CD4-positive, alpha-beta T cell (primary cell): ENCODE measurements at places on chromosomes 7 and 10. TPM values are rescaled to one million over a fixed set of nuclear protein-coding genes. Genes with fewer than 3 reads are reported as not detected.

DNA sequence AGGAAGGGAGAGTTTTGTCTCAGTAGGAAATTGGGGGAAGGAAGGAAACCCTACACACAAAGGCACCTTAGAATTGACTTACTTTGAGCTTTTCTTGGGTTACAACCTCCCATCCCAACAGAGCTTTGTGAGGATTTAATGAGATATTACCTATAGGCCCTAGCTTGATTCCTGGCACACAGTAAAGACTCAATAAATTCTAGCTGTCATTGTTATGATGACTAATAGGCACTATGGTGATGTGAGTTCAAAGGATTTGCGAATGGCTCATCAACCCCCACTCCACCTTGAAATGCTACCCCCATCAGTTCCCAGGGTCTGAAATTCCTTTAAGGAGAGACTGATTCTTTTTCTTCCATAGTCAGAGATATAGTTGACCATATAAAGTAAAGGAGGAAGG is 67.9 kb upstream of the SMNDC1 start:
- no peak for DNase-seq

DNA sequence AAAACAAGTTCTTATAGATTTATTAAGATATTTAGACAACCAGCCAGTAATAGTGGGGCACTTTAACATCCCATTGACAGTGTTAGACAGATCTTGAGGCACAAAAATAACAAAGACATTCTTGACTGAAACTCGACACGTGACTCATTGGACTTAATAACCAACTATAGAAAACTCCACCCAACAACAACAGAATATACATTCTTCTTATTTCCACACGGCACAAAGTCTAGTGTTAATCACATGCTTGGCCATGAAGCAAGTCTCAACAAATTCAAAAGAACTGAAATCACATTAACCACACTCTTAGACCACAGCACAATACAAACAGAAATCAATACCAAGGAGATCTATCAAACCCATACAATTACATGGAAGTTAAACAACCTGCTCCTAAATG is 138.1 kb downstream of the ARL5B start:
- no peak for DNase-seq

GRCh38 chr7:150401861-150402631 is 22.9 kb downstream of the ZNF775 start:
- no peak for DNase-seq

- DNase-seq, result no peak
Observed at GRCh38 chr10:90126256-90126595, 424.8 kb downstream of the KIF20B start.

- no peak for DNase-seq
Observed at GRCh38 chr7:30476459-30477145, 2.0 kb downstream of the NOD1 start.

Gene GBX1
- not detected for total RNA-seq

DNA sequence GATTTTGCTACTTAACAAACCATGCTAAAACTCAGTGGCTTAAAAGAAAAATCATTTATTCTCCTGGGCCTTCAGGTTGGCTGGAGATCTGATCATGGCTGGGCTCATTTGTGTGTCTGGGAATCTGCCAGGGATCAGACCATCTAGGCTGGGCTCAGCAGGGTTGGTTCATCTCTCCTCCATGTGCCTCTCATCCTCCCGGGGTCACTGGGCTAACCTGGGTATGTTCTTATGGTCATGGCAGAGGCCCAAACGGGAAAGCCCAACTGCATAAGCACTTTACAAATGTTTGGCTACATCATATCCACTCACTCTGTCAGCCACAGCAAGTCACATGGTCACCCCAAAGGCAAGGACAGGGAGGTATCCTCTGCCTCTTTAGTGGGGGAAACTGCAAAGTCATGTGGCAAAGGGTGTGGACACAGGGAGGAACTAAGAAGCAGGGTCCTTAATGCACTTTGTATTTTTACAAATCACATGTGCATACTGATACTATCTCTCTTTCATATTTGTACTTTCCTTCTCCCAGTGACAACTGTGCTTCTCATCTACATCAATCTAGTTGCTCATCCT is 231.4 kb downstream of the BUB3 start:
- no peak for DNase-seq

DNA sequence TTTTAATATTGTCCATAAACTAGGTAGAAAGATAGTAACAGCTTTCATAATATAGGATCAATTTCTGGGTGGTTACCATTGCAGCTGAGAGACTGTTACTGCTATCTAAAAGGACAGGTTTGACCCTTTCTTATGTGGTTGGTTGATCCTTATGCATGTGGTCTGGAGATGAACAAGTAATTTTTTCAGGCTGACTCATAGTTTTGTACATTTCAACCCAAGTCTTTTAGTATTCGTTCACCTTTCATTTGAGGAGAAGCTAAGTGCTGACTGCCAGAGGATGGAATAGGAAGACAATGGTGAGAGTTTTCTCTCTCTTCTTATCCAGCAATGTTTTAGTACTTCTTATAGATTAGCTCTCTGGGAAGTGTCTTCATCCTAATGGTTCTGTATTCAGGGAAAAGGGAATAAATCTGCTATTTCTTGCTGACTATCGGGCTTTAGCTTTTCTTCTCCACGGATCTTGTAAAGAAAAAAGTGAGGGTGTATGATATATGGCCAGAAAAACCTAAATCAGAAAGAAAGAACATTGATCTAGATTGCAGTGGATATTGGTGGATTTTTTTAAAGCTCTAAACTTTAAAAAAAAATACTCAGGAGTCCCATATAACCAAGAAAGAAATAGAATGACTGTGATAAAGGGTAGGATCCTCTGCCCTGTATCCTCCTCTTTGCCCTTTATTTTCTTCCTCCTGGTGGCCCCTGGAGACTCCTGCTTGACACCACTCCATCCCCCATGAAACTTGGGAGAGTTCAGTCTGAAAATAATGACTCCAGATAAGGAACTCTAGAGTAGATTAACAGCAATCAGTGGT is 88.0 kb downstream of the CPED1 start:
- no peak for DNase-seq

DNA sequence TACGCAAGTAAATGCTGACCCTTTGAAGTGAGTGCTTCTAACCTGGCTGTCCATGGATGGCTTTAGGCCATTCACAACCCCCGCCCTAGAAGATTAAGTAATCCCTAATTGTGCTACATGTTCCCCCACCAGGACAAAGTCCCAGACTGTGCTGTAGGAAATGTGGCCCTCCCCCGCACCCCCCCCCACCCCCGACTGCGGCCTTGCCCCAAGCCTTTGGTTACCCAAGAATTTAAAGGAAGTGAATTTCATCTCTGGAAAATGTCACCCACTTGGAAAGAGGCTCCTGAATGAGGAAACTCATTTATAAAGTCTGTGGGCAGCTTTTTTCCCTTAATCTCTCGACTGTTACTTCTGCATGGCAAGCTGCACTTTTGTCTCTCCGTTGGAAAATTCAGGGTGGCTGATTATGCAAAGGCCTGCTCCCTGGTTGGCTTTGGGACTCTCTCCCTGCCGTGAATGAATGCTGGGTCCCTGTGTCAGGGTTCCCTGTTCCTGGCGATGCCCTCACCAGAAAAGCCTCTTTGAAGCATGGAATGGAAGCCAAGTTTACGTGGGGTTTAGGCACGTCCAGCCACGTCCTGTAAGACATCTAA is 31.4 kb upstream of the AQP1 start:
- DNase-seq, result no peak

Gene PAX4
- not detected for total RNA-seq

Gene MYL10
- total RNA-seq, result not detected

DNA sequence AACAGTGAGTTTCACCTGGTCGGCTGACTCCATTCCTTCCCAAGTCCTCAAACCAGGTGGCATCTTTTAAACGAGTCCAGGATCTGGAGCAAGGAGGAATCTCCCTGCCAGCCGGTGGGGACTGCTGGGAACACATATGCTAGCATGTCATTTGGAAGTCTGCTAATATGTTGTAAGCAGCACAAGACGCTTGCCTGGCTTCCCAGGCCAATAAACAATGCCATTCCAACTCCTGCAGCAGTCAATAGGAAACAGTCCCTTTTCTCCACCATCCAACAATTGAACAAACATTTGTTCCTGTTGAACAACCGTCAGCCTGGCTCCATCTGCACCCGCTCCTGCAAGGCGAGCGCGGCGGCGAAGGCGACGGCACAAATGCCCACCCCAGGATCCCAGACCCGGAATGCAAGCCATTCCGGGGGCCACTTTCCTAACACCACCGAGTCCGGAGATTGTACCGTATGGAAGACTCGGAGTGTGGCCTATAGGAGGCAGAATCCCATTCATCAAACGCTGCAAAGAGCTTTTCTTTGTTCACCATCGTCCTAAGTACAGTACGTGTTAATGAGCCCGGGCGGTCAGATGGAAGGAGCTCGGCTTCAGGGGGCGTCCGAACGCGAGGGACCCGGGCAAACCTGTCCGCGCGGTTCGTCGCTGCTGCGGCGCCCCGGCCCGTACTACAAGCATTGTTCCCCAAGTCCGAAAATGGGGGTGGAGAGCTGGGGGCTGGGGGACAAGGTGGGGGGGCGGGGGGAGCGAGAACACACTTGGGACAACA is 1.6 kb downstream of the FAM53B start:
- DNase-seq, result no peak

- DNase-seq, result no peak
Observed at GRCh38 chr7:47783456-47784223, 164.6 kb downstream of the PKD1L1 start.

Gene C7orf57
- total RNA-seq, result not detected

Gene CTAGE8
- 0.30 TPM for total RNA-seq

DNA sequence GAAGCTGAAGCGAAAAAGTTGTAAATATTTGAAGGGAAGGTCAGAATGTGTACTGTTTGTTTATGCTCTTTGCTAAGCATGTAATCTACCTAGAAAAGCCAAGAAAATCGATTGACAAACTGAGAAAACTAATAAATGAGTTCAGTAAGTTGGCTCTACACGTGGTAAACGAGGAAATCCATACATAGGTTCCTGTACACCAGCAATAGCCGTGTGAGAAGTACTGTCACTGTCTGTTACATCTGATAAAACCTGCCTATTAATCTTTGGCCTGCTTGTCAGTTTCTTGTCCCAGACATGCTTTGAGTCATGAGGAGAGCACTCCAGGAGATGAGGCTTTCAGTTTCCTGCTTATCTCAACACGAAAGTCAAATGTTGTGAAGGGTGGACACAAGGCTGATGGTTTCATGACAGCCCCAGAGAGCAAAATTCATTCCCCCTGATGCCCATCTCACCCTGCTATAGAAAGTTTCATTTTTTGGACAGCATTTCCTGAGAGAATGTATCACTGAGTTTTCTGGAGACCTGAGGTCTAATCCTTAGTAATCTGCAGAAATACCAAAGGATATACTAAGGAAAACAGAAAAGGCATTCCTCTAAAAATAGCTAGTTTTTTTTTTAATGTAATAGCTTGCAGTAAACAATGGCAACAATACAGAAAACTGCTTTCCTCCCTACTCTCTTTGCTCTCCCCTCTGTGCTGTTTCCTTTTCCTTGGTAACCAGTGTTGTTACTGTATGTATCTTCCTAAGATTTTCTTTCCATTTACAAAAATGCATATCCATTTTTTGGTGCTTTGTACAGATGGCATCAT is 18.8 kb downstream of the BMPR1A start:
- DNase-seq, result no peak

DNA sequence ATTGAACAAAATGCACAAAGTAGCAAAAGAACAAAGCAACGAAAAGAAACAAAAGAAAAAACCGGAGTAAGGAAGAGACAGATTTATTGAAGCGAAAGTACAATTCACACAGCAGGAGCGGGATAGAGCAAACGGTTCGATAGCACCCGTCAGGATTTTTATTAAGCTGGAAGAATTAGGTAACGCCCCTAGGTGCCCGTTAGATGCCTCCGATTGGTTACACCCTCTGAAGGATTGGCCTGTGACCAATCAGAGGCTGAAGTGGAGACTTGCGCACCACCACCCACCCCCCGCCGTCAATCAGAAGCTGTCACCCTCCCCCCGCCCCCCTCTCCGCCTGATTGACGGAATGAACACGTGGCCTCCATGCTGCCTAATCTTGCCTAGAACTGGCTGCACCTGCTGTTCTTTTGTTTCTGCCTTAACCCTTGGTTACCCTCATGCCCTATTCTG is 16.8 kb downstream of the OCM2 start:
- DNase-seq, result no peak

Gene ITPRID1
- total RNA-seq, result not detected

Gene BICC1
- total RNA-seq, result not detected

DNA sequence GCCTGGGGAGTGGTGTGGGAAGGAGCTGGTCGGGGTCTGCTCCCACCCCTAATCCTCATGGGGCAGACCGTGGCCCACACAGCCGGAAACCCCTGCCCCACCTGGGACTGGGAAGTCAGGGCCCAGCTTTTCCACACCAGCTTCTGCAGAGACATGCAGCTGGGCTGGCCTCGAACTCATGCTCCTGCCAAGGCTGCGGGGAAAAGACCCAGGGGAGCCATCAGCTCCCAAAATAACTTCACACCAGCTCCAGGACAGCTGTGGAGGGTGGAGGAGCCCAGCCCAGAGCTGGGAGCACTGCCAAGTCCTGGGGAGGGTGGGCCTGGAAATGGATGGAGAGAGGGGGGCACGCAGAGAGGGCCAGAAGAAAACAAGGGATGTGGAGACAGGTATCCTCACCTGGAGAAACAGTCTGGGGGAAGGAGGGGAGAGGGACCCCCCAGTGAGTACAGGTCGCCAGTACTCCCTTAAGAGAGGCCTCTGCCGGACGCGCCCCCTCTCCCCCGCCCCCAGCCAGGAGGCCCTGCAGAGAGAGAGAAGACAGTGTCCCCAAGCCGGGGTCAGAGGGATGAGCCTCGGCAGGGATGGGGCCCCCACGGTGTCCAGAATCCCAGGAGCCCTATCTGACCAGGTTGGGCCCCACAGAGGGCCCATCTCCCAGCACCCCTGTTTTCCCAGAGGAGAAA is 11.5 kb upstream of the GRIFIN start:
- DNase-seq, result no peak

GRCh38 chr7:91421018-91421417 is 156.8 kb downstream of the FZD1 start:
- DNase-seq, result no peak

Gene PILRA
- 5.3 TPM for total RNA-seq

DNA sequence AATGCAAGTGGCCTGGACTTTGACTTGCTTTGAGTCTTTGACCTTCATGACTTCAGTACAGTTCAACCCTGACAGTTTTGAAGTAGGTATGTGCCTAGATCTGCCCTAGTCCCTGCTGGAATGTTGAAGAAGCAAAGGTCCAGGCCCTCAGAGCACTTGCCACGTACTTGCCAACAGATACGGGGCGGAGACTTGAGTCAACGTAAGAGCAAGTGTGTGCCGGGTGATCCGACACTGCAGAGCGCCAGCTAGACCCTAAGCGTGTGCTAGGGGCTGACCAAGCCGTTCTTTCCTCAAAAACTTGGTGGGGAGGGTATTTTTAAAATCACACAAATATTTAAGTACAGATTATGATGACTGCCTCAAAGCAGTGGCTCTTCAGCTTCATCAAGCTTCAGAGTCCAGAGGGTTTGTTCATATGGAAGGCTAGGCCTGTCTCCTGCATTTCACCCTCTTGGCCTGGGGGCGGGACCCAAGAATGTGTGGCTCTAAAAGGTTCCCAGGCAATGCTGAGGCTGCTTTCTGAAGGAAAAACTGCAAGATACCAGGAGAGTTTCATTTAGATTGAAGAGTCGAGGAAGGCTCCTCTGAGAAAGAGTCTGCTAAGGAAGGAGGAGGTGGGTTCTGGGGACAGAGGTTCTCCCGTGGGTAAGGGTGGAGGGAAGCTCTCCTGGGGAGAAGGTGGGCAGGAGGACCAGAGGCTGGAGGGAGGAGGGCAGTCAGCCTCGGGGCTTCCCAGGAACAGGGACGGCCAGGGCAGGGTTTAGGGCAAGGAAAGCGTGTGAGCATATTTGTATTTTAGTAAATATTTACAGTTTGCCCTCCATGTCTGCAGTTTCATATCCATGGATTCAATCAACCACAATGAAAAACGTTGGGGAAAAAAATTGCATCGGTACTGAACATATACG is 160.3 kb downstream of the EGFR start:
- no peak for DNase-seq
